Activated CD4-positive, alpha-beta T cell treated with anti-CD3 and anti-CD28 coated beads, Interleukin-2, amount 10 ng/mL, durations not matched to agents 7 days and 5 days (primary cell): ENCODE measurements at places on chromosomes 5 and 9. TPM values are rescaled to one million over a fixed set of nuclear protein-coding genes. Genes with fewer than 3 reads are reported as not detected.

GRCh38 chr9:4106081-4106759 lies 193.6 kb downstream of the GLIS3 start:
- DNase-seq, result no peak

The TRIM36 gene
- total RNA-seq, result not detected

The DMRTA1 gene
- total RNA-seq, result not detected

DNA sequence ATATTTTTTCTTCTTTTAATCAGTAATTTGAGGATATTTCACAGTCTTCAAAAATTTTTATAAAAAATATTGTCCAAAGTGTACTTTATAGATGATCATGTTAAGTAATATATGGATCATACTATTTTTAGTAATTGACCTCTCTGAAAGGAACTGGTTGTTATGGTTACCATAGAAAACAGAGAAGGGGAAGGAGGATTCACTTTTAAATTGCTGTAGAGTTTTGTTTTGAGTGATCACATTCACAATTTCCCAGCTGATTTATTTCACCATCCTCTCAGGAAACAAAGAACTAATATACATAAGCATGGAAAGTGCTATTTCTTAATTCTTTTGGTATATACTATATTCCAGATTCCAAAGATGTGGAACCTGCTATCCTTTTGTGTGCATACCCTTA lies 56.5 kb upstream of the NREP start:
- no peak for DNase-seq

DNA sequence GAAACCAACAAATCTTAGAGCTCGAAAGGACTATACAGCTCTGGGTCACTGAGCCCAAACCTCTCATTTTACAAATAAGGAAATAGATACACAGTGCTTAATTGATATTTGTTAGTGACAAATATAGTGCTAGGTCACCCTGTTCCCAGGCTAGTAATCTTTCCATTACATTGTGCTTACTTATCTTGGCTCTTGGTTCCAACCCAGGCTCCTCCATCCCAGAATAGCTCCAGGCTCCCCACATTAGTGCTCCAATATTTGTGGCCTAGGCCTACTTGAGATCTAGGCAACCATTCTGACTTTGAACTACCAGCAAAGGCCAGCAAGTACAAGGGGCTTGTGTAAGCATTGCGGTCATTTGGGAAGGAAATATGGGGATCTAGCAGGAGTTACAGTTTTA lies 21.7 kb upstream of the SUB1 start:
- no peak for DNase-seq
